NCI-H748 treated with DMSO at 0.1 percent for 48 hours (cell line): ENCODE measurements at places on chromosomes 1 and 21.

GRCh38 chr1:201883786-201884185, 4.9 kb upstream of the SHISA4 start:
- DNase-seq = no peak

DNA sequence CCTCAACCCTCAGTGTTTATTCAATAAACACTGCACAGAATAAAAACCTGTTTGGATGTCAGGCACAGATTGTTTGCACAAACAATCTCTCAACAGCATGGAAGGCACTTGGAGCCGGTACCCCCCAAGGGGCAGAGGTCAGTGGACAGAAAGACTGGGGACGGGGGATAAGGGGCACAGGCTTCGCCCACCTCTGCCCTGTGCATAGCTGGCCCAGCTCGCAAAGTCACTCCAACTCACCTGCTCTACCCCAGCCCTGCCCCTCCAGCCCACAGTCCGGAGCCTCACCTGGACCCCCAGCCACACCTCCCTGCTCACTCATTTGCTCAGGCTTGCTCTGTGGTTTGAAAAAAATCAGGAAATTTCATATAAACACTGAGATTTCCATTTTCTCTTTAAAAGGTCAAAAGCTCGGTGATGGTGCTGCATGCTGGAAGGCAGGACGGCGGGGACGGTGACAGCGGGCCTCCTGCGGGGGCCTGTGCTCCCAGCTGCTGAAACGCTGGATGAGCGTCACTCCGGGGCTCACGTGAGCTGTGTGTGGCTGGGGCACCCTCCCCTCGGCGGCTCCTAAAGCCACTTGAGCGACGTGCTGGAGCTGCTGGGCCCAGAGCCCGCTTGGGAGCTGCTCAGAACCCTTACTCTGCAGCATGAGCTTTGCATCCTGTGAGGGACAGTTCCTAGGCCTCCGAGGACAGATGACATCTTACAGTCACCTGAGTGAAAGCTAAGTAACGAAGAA, 54.5 kb downstream of the PRDM15 start:
- DNase-seq = no peak

DNA sequence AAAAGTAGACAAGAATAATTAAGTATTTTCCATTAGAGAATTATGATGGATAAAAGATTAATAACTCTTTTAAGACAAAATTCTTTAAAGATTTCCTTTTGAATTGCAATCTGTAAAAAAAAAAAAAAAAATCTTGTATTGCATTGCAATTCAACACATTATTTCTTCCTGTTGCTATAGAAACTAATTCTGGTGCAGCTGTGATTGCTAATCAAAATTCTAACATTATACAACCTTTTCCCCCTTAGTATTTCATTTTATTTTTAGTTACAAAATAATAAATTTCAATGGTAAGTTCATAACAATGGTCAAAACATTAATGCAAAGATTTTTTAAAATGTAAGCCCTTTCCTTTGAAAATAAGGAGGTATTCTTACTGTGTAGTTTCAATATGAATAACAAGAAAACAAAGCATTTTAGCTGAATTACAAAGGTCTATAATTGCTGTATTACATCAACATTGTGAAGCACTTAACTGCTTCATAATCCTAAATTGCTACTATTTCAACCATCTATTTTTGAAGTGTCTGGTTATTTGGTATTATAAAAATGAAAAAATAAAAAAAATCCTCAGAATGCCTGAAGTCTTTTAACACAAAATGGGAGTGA, 135.0 kb downstream of the SYT14 start:
- DNase-seq = no peak

DNA sequence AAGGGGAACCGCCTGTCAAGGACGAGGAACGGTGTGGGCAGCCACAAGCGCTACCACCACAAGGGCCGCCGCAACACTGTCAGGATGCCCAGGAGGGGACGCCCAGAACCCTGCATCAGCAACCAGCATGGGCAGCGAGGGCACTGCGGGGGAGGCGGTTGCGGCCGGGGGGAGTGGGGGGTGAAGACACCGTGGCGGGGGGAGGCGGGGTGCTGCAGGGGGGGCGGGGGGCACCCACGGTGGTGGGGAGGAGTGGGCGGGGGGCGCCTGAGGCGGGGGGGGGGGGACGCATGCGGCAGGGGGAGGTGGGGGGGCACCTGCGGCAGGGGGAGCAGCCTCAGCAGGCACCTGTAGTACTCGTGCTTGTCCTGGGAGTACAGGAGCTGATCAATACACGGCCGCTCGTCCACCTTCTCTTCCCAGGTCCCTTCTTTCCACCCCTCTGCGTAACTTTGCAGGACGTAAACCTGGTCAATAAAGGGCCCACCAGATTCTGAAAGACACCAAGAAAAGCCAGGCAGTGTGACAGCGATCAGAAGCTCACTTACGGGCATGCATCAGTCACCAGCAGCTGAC, 4.6 kb downstream of the POFUT2 start:
- no peak for DNase-seq

DNA sequence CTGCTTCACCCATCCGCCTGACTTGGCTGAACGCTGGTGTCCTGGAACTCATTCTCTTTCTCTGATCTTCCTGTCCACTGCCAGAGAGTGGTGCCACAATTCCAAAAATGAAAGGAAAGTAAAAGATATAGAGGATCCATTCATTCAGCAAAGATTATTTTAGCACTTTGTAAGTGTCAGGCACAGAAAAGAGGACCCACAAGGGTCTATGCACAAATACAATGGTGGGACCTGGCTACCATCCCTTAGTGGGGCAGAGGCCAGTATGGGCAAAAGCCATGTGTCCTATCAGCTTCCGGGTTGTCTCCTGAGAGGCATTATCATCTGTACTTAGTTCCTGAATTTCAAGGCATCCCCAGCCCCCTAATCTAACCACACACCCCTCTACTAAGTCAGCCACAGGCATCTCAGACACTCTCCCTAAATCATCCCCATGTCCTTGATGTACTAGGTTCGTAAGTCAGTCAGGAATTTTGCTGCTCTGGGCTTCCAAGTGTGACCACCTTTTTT, 19.0 kb downstream of the SSR2 start:
- no peak for DNase-seq

GRCh38 chr1:209884249-209884648, 53.8 kb upstream of the SYT14 start:
- DNase-seq = no peak

DNA sequence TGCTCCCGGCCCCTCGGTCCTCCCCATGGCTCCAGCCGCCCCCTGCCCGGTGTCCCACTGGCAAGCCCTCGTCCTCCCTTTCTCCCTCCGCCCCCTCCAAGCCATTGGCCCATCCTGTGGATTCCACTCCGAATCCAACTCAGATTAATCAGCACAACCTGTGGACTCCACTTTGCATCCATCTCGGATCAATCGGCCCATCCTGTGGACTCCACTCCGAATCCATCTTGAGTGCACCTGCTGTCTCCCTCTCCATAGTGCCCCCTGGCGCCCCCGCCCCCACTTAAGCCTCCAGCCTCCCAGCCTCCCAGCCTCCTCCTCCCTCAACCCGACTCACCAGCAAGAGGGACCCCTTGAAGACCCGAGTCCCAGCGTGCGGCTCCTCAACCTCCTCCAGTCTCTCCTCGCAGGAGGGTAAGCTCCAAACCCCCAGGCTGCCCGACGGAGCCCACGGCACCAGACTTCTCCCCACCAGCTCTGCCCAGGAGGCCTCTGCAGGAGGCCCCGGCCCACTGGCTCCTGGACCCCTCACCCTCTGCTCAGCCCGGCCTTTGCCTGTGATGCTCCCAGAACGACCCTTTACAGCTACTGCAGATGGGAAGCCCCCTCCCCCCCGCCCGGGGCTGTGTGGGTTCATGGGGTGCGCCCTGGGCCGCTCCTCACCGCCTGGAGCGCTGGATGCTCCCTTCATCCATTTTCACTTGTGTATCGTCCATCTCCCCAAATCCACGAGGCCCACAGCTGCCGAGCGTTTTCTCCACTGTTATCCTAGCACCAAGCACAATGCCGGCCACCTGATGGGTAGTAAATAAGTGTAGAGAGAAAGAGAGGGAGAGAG, 40.6 kb upstream of the TSPEAR start:
- DNase-seq = no peak

- DNase-seq = no peak
These were observed 45.8 kb downstream of the RGS7 start for GRCh38 chr1:241311056-241311746.

DNA sequence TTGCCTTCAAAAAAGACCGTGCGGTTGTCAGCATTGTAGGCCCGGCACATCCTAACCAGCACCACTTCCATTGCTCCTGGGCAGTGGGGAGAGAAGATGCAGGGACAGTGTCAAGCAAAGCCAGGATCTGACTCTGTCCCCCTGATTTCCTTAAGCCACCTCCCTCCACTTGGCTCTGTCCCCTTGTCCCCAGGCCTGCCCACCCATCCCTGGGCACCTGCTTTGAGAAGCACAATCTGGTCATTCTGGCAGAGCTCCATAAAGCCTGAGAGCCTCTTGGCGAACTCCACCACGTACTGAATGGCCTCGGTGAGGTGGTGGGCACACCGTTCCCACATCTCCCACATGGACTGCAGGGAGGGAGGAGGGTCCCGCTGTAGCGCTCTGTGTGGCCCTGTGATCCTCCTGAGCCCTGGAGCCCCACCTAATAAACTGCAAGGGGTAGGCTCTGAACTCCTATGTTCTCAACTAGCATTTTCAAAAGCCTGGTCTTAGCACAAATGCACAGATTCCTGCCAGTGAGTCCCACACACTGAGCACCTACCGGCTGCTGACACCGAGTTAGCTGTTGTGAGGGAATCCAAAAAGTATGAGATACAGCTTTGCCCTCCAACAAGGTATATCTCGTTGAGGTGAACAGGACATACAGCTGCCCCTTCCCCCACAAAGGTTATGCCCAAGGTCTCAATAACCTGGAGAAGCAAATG, 8.2 kb upstream of the LINGO4 start:
- DNase-seq = no peak
